Lung microvascular endothelial cell (primary cell): ENCODE measurements at places on chromosomes 1 and 21. TPM values are rescaled to one million over a fixed set of nuclear protein-coding genes. Genes with fewer than 3 reads are reported as not detected.

Gene PCP4
- total RNA-seq, result not detected in 2 replicates

Gene SCMH1
- total RNA-seq, result 6.8 and 9.7 TPM in 2 replicates

Gene NBPF20
- total RNA-seq, result 1.1 and 1.8 TPM in 2 replicates

Gene DENND2D
- 0.65 and 1.4 TPM in 2 replicates for total RNA-seq

Gene PRMT6
- total RNA-seq, result 12.0 and 13.7 TPM in 2 replicates

Gene CYP4A22
- not detected in 2 replicates for total RNA-seq

Gene DYRK3
- total RNA-seq, result 8.3 and 10.9 TPM in 2 replicates

Gene JAM2
- total RNA-seq, result 0.20 and 0.22 TPM in 2 replicates

Gene C1QA
- total RNA-seq, result not detected in 2 replicates

Gene RPTN
- not detected in 2 replicates for total RNA-seq

Gene TACSTD2
- 9.6 and 56.2 TPM in 2 replicates for total RNA-seq

Gene OR6K3
- total RNA-seq, result not detected in 2 replicates

Gene SPATC1L
- total RNA-seq, result 2.6 and 3.6 TPM in 2 replicates

Gene NID1
- total RNA-seq, result 131 and 178 TPM in 2 replicates

Gene TLR5
- total RNA-seq, result under 0.01 and 0.20 TPM in 2 replicates

Gene DDR2
- total RNA-seq, result 3.4 and 9.2 TPM in 2 replicates

Gene SLAMF9
- not detected in 2 replicates for total RNA-seq

Gene UBE2U
- 0.20 TPM in 1 of 2 replicates, not detected in the other for total RNA-seq

Gene FAM163A
- total RNA-seq, result under 0.01 and 0.22 TPM in 2 replicates

Gene CFHR2
- total RNA-seq, result not detected in 2 replicates

Gene CD2
- total RNA-seq, result not detected in 2 replicates

Gene LEFTY1
- total RNA-seq, result not detected in 2 replicates

Gene RHD
- 0.20 and 0.44 TPM in 2 replicates for total RNA-seq

Gene AIRE
- not detected in 2 replicates for total RNA-seq

Gene TNN
- under 0.01 TPM in 1 of 2 replicates, not detected in the other for total RNA-seq

Gene CCDC181
- total RNA-seq, result not detected in 2 replicates

Gene NPHS2
- total RNA-seq, result not detected in 2 replicates

Gene IVL
- not detected in 2 replicates for total RNA-seq

Gene LCE1B
- not detected in 2 replicates for total RNA-seq

Gene LCE6A
- total RNA-seq, result not detected in 2 replicates

Gene CD5L
- not detected in 2 replicates for total RNA-seq

Gene OR2T2
- not detected in 2 replicates for total RNA-seq

Gene DIO1
- total RNA-seq, result not detected in 2 replicates

Gene URB2
- total RNA-seq, result 6.1 and 10.7 TPM in 2 replicates

Gene PSMA5
- total RNA-seq, result 33.7 and 42.5 TPM in 2 replicates

Gene TMEM53
- total RNA-seq, result 1.7 and 3.8 TPM in 2 replicates

Gene KLF17
- not detected in 2 replicates for total RNA-seq

Gene PTGS2
- total RNA-seq, result 3.3 and 21.0 TPM in 2 replicates

Gene HLX
- total RNA-seq, result 1.4 and 5.9 TPM in 2 replicates

Gene AGT
- total RNA-seq, result not detected in 2 replicates

Gene SMCP
- not detected in 2 replicates for total RNA-seq

Gene IL19
- total RNA-seq, result not detected in 2 replicates

Gene OPRD1
- total RNA-seq, result not detected in 2 replicates

Gene LRRC71
- under 0.01 TPM in 2 replicates for total RNA-seq

Gene SLC6A9
- under 0.01 and 0.40 TPM in 2 replicates for total RNA-seq

Gene PGBD2
- 4.8 and 10.9 TPM in 2 replicates for total RNA-seq
